ENCODE measurements at places on chromosomes 2 and 18. TPM values are rescaled to one million over a fixed set of nuclear protein-coding genes. Genes with fewer than 3 reads are reported as not detected.

GRCh38 chr2:221312634-221313033, 259.5 kb downstream of the EPHA4 start:
- DNase-seq: no peak
- no peaks in the 10 kb centered on the region for H3K4me1 ChIP-seq
- H3K27ac ChIP-seq: no peak overlapping the region

The COL5A2 gene
- 30.5 TPM for total RNA-seq

The PIGN gene
- 86.7 TPM for total RNA-seq

GRCh38 chr2:152534460-152535135, 182.7 kb downstream of the PRPF40A start:
- no peaks in the 10 kb centered on the region for H3K4me1 ChIP-seq
- no peak for DNase-seq
- no peaks in the 10 kb centered on the region for H3K36me3 ChIP-seq
- no peaks in the 10 kb centered on the region for H3K27me3 ChIP-seq
- no peak overlapping the region for H3K4me3 ChIP-seq
- H3K27ac ChIP-seq: no peak overlapping the region
